ENCODE measurements at places on chromosomes 1 and 21.

- no peak for DNase-seq
Observed at GRCh38 chr1:32755098-32755809, 52.7 kb upstream of the SYNC start.

- DNase-seq = no peak
Observed at GRCh38 chr1:77303387-77303786, 21.6 kb downstream of the AK5 start.

- DNase-seq = no peak
Observed at GRCh38 chr21:43597052-43597451, 62.2 kb downstream of the HSF2BP start.

GRCh38 chr1:162391790-162392563, 10.4 kb downstream of the C1orf226 start:
- no peak for DNase-seq

DNA sequence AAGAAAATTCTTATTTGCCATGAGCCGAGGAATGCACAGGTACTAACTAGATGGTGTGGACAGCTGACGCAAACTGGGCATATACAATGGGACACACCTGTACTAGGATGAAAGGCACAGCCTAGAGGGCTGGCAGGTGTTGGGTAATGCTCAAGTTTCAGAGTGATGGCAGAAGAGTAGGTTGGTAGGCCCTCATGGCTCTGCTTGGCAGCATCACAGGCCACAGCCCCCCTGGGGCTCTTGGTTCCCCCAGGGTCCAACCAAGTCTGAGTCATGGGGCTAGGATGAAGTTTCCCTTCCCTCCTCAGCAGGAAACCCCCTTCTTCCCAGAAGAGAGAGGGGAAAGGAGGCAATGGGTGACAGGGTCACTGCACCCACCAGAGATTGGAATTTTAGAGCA, 35.2 kb downstream of the SPEN start:
- no peak for DNase-seq

DNA sequence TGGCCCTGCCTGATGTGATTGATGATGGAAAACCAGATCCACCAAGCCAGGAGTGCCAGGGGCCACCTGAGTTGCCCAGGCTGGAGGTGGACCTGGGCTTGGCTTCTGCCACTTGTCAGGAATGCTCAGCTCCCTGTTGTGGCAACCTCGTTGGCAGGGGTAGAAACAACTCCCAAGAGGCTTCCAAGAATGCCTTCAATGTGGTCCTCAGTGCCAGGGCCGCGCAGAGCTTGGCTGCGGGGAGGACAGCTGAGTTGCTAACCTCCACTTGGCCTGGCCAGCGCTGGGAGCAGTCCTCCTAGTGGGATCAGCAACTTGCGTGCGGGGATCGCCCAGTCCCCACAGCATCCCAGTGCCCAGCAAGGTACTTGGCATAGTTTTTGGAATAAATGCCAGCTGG, 9.0 kb downstream of the MYOM3 start:
- DNase-seq = peak; percentile 55

DNA sequence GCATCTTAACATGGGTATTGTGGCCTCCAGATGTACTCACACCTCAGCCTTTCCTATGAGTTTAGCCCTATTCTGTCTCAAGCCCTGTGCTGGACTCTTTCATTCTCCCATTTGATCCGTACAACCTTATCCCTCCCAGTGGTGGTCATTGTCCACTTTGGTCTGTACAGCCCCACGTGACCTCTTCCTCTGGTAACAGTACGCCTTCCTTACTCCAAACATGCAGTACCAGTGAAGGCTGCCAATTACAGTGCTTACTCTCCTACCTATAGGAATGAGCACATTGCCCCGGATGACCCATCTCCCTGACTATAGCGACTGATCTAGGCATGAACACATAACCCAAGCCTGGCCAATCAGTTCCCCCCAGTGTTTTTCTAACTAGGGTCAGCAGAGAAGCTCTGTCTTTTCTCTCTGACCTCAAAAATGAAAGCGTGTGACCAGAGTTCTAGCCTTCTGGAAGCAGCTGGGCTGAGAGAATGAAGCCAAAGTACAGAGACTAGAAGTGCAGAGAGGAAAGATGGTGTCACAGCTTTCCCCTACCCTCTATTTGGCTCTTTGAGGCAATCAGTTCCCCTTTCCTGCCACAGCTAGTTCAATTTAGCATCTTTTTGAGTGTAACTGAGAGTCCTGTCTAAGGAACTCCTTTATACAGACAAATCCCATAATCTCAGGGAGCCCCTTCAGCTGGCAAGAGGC, 9.9 kb upstream of the QSOX1 start:
- no peak for DNase-seq

GRCh38 chr1:61812916-61813315, 70.6 kb downstream of the PATJ start:
- DNase-seq = no peak

DNA sequence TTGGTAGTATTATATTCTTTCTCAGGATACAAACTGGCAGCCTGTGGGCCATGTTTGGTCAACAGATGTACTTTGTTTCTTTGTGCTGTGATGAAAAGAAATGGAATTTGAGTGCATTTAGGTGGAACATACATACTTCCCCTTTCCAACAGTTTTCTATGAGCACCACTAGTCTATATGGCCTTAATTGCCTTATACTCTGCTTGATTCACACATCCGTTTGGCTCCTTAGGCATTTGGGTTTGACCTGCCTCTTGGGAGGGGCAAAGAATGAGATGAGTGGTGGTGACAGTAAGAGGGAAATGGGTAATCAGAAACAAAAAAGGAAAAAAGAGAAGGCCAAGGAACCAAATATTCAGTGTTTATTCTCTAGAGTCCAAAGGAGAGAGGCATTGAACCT, 17.0 kb downstream of the CFAP126 start:
- no peak for DNase-seq

GRCh38 chr1:52168373-52169080, 26.6 kb downstream of the ZFYVE9 start:
- no peak for DNase-seq

GRCh38 chr1:11179125-11179524, 10.0 kb upstream of the ANGPTL7 start:
- no peak for DNase-seq

DNA sequence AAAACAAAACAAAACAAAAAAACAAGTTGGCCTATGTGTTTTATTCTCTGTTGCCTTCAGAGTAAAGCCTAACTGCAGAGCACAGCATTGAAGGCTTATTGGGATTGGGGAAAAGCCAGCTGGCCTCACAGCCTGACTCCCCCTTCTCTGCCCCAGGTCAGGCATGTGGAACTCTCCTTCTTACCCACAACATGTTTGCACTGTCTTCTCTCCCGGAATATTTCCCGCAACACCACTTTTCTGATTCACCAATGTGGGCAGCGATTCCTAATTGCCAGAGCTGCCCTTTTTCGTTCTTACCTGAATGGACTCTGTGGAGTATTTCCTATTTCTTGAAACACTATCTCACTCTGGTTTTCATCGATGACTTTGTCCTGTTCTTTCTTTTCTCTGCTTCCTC, 2.8 kb upstream of the TARBP1 start:
- DNase-seq = no peak

- no peak for DNase-seq
Observed at GRCh38 chr1:176754676-176755075, 291.7 kb downstream of the PAPPA2 start.

GRCh38 chr1:47471163-47471562, 33.3 kb downstream of the FOXD2 start:
- no peak for DNase-seq

DNA sequence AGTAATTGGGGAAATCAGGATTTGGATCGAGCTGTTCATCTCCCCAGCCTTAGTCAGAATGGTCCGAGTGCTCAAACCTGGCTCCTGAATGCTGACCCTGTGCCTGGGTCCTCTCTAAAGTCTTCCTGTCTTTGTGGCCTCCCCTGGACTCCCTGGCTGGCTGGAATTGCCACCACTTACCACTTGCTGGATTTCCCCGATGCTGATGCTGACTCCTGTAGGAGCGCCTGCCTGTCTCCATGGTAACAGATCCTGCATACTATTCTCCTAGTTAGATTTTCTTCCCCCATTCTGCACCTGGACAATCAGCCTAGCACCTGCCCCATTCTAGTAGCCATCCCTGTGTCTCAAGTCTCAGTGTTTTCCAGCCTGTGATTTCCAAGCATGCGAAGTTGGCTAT, 382.2 kb upstream of the ESRRG start:
- no peak for DNase-seq

DNA sequence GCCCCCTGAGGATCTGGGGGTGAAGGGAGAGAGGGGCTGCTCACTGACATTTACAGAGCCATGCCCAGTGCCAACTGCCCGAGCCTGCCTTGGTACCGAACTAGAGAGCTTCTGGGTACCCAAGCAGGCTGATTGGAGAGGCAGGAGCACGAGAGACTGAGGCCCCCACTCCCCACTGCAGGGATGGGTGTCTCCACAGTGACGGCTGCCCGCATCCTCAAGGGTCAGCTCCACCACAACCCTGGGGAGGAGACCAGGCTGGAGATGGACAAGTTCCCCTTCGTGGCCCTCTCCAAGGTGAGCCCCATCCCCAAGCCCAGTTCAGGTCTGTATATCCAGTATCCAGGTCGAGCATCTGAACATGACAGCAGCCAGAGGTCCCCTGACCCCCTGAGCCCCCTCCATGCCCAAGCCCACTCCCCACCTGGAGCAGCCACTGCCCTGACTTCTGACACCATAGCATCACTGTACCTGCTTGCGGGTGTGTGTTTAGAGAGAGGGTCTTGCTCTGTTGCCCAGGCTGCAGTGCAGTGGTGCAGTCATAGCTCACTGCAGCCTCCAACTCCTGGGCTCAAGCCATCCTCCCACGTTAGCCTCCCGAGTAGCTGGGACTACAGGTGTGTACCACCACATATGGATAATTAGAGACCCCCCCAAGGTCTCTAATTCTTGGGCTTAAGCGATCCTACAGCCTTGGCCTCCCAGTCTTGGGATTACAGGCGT, 51.9 kb downstream of the ALPL start:
- DNase-seq = no peak

DNA sequence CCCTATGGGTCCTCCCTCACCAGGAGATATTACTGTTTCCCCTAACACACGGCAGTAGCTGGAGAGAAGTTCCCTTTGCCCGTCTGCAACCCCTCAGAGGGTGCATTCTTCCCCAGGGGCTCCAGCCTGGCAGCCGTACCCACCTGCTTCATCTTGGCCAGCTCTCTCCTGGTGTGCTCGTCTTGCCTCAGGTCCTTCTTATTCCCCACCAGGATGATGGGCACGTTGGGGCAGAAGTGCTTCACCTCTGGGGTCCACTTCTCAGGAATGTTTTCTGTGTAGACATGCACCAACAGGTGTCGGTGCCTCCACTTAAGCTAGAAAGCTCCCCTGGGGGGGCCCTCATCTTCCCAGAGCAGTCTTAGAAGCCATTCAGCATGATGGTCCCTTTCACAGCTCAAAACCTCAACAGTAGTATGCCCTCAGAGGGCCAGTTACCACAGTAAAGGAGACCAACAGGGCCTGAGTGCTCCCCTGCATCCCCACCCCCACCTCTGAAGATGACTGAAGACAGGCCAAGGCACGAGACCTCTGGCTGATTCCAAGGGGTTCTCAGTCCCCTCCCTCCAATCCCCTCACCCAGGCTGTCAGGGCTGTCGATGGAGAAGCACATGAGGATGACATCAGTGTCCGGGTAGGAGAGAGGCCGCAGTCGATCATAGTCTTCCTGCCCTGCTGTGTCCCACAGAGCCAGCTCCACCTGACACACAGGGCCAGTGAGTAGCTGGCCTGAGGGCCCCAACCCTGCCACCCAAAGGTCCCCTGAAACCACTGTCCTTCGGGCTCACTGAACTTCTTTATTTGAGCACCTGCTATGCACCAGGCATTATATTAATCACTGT, 4.3 kb downstream of the RHOC start:
- DNase-seq = no peak

- DNase-seq = no peak
Observed at GRCh38 chr21:40054403-40054802, 187.2 kb downstream of the PCP4 start.

DNA sequence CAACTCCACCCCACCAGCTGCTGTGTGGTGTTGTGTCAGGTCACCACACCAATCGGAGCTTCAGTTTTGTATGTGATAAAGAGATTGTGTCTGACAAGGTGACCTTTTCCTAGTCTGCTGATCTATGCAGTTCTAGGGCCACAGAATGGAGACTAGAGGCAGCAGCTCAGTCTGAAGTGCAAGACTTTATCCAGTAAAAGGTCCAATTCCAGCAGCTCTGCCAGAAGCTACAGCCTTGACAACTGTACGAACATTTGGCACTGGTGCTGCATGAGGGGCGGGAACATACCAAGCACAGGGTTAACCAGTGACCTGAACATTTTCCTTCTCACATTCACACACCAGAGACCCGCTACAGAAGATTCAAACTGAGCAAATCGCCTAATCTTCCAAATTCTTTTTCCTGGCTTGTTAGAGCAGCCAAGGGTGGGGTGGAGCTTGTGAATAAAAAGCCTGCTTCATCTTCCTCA, 9.3 kb downstream of the FMO1 start:
- DNase-seq = no peak

- no peak for DNase-seq
Observed at GRCh38 chr1:231093156-231093922, 53.3 kb upstream of the FAM89A start.

GRCh38 chr21:32813265-32813903, 41.8 kb upstream of the PAXBP1 start:
- no peak for DNase-seq

DNA sequence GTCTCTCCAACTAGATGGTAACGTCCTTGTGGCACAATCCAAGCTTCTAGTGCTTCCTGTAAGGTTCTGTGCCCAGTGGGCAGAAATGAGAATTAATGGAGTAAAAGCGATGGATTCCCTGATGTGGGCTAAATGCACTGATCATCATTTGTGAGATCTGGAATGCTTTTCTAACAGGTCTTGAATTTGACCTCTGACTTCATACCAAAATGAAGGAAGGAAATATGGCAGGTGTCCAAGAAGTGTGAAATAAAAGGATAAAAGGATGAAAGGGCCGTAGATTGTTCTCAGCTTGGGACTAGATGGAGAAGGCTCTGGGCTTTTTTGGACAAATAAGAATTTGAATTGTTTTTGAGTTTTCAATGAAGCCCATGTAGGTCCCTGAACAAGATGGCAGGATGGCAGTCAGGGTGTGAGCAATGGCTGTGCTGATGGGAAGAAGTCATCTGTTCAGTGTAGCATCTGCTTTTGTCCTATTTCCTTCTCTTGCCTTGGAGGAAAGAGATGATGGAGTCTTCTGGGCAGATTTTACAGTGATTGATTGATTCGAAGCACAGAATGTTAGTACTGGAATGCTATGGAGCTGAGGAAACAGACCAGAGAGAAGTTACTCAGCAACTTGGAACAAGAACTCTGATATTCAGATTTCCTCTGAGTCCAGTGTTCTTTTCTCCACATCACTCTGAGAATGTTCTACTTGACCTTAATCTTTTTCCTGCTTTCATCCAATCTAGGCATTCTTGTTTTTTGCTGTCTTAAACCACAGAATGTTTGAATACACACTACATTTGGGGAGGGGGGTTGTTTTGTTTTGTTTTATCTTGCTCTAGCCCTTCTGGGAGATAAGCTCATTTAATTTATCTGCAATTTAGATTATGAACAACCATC, 286.0 kb downstream of the HLX start:
- DNase-seq = no peak

GRCh38 chr1:161207173-161207572, 5.0 kb downstream of the NDUFS2 start:
- DNase-seq = no peak

All from large intestine (tissue), 12 donors.